SJCRH30 (cell line): ENCODE measurements at places on chromosomes 13 and 19. TPM values are rescaled to one million over a fixed set of nuclear protein-coding genes. Genes with fewer than 3 reads are reported as not detected.

Gene TUBB4A
- not detected in 2 replicates for total RNA-seq

Gene SWSAP1
- total RNA-seq: 1.2 and 2.4 TPM in 2 replicates

GRCh38 chr13:64332048-64332447 lies 2898.1 kb downstream of the PCDH9 start:
- H3K27me3 ChIP-seq: no peaks in the 10 kb centered on the region
- no peaks in the 10 kb centered on the region for H3K36me3 ChIP-seq
- H3K4me3 ChIP-seq: no peak overlapping the region
- peak; percentile 86 for DNase-seq
- peak overlapping the region; percentile 59 for H3K27ac ChIP-seq

DNA sequence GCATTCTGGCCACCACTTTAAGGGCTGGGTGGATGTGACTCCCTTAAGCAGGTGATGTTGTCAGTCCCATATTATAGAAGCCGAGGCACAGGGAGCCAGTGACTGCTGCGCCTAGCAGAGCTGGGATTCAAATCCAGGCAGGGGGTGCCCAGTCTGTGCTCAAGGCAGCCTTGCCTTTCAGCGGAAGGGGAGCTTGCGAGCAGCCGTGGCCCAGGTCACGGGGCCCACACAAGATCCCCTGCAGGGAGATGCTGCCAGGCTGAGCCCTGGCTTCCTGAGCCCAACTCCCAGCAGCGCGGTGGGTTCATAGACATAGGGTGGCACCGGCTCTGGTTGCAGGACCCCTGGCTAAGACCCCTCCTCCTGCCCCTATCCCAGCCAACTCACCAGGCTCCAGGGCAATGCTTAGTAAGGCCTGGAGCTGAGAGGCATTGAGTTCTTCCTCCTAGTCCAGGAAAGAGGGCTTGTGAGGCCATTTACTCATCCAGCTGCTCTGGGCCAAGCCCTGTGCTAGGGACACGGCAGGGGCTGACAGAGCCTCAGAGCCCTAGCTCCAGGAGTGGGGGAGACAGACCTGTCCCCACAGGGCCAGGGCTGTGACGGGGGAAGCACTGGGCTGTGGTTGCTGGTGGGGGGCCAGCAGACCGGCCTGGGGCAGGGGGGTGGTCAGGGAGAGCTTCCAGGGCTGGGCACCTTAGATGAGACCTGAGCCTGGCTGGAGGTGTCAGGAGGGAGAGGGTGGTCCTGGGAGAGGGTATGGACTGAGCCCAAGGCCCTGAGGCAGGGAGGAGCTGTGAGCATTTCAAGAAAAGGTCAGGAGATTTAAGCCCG lies 9.6 kb downstream of the CAPN12 start:
- H3K4me1 ChIP-seq: peaks cover 13% of the 10 kb centered on the region
- no peak overlapping the region for H3K4me3 ChIP-seq
- peak; percentile 75 for DNase-seq
- peaks cover 24% of the 10 kb centered on the region for H3K36me3 ChIP-seq

- H3K27me3 ChIP-seq: no peaks in the 10 kb centered on the region
- H3K4me1 ChIP-seq: peaks cover 11% of the 10 kb centered on the region; the same call in 1 of the 2 replicates
- no peaks in the 10 kb centered on the region for H3K36me3 ChIP-seq
- no peak overlapping the region for H3K27ac ChIP-seq
- H3K4me3 ChIP-seq: no peak overlapping the region
Measured at GRCh38 chr13:73465617-73465971, 406.8 kb downstream of the KLF5 start.

DNA sequence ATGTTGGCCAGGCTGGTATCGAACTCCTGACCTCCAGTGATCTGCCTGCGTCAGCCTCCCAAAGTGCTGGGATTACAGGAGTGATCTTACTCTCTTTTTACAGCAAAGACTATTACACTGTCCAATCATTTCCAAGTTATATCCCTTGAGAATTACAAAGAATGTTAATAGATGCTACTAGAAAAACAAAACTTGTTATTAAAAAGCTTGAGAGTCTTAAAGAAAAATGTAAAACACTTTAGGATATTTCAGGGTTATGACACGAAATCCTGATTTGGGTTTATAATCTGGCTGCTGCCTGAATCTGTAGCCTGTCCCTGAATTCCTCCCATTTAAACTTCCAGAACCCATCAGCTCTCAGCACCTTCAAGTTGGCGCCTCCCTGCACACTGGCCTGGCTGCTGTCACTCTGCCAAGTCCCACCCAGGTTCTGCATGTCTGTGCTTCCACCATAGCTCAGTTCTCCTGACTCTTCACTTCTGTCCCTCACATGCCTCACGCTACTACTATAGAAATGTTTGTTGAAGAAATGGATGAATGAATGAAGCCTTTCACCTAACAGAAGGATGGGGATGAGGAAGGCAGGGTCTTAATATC lies 55.8 kb upstream of the RFXAP start:
- no peak overlapping the region for H3K27ac ChIP-seq
- H3K36me3 ChIP-seq: no peaks in the 10 kb centered on the region
- no peak overlapping the region for H3K4me3 ChIP-seq
- peak; percentile 24 for DNase-seq
- H3K4me1 ChIP-seq: peaks cover 11% of the 10 kb centered on the region
